GM12865 (cell line): ENCODE measurements at places on chromosomes 16 and 17.

DNA sequence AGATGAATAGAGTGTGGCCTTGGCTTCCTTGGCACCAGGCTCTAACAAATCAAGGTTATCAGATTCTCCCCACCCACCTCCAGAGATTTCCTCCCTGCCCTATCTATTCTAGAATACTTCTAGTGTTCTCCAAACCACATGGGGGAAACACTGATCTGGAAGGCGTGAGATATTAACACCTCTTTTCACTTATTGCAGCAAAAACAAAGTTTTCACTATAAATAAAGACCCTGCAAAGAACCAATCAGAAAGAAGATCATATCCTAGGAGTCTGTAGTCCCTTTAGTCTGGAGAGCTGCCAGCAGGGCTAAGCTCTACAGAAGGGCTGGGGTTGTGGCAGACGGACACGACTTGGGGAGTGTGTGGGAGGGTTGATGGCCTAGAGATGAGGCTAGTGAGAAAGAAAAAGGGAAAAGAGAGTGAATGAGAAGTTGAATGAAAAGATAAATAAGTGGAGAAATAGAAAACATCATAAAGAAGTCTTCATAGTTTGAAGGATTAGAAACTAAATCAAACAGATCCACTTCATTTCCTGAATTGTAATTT, 8.6 kb upstream of the SKAP1 start:
- DNase-seq: no peak

DNA sequence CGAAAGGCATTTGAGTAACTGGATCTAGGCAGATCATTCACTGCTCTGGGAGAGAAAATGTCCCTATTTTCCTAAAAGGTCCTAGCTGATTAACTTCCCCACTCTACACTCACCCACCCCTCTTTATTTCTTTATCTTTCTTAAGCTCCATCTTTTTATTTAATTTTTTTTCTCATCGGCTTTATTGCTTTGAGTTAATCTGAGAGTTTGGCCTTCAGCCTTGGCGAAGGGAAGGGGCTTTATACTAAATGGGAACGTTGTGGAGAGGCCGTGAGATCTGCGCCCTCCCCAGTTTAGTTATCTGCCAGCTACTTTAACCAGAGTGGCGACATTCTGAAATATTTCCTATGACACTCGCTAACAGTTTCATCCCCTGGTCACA, 882 bp upstream of the TOX3 start:
- DNase-seq: no peak

DNA sequence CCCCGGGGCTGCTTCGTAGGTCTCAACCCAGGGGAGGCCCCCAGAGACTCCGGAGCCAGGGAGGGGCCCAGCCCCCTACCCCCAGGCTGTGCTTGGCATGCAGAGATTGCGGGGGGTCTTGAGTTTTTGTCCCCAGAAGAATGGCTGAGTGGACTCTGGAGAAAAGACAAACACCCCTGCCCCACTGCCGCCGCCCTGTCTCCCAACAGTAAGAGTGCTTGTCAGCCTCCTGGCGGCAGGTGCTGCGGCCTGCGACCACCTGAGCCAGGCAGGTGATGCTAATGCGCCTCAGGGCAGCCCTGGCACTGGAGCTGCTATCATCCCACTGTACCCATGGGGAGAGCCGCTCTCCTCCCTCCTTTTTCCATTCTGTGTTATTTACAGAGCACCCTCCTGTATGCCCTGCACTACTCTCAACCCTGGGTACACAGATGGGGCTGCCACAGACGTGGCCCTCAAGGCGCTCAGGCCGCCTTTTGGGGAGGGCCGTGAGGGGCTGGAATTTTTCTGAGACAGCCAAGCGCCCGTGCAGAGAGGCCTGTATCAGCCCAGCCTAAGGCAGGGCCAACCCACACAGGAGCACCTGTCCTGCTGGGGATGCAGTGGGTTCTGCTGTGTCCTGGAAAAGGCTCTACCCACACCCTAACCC, 2.6 kb upstream of the IL17C start:
- DNase-seq: no peak

GRCh38 chr17:69424287-69425041, 10.0 kb downstream of the MAP2K6 start:
- DNase-seq: no peak

DNA sequence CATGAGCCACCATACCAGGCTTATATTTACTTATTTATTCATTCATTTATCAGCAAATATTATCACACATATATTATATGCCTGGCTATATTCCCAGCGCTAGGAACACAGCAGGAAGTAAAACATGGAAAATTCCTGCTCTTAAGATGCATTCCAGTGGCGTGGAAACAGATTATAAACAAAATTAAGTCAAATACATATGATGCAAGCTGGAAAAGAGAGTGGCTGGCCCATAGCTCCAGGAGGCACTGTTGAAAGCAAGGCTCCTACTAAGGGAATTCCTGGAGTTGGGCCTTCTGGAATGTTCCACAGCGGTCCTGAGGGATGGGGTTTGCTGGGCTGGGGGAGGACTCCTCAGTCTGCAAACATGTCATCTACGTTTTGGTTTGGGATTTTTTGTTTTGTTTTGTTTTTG, 18.4 kb downstream of the ADCY9 start:
- no peak for DNase-seq
